ENCODE measurements at places on chromosomes 12 and 14.

DNA sequence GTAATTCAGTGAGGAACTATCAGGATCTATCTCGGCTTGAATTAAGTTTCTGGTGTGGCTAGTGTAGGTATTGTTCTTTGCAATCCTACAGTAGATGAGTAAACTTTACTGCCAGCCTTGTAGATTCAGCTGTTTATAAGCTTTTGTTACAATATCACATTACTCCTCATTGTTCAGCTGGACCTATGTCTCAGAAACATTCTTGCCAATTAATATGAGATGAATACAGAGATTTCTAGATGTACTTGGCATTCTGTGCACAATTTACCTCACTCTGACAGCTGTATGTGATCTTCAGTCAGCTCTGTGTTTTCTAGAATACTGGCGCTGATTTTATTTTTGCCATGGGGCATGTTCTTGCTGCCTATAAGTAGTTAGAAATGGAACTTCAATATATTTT lies 55.7 kb downstream of the METTL25 start:
- no peak for DNase-seq

- no peak for DNase-seq
Observed at GRCh38 chr12:56216461-56216860, 5.3 kb downstream of the RNF41 start.

DNA sequence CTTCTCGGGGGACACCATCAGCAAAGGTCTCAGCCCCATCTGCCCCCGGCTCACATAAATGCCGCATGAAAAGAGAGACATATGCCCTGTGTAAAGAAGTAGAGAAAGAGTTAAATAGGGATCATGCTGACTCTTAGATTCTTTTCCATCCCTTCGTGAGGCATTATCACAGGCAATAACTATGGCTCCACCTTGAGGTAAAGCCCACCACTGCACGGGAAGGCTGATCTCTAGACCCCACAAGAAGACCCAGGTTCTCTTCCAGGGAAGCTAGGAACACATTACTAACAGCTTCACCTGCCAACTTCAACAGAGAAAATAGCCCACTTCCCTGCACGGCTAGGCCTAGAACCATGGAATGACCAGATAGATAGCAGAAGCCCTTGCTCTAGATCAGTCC lies 14.1 kb upstream of the NOP2 start:
- no peak for DNase-seq

DNA sequence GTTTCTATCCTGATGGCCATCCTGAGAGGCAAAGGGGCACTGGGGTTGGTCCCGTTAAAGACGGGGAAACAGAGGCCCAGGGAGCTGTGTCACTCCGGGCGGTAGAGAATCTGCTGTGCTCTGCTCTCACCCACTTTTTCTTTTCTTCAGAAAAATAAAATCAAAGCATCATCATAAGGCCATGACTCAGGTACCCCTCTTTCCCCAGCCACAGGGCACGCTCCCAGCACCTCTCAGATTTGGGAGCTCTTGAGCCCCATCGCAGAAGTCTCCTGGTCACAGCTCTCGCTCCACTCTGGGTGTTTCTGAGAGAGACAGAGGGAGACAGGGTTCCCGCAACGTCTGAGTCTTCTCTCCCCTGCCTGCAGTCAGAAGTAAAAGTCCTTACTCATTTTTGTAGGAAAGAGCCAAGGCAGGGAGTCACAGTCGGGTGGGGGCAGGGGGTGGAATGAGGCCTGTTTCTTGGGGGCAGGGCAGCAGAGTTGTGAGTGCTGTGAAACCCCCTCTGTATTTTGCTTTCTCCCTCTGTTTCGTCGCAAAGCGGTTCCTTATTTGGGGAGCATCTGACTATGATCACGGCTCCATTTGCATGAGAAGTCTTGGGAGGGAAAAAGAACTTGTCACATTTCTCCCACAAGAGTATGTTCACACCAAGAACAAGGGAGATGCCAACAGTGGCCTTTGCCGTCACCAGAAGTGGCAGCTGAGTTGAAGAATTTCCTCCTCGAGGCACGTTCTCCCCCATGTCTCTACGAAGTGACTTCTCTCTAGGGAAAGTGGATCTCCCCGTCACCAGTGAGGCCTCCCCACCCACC lies 139.0 kb downstream of the BCL11B start:
- DNase-seq = no peak

GRCh38 chr12:78966926-78967325 lies 102.4 kb downstream of the SYT1 start:
- DNase-seq = no peak

DNA sequence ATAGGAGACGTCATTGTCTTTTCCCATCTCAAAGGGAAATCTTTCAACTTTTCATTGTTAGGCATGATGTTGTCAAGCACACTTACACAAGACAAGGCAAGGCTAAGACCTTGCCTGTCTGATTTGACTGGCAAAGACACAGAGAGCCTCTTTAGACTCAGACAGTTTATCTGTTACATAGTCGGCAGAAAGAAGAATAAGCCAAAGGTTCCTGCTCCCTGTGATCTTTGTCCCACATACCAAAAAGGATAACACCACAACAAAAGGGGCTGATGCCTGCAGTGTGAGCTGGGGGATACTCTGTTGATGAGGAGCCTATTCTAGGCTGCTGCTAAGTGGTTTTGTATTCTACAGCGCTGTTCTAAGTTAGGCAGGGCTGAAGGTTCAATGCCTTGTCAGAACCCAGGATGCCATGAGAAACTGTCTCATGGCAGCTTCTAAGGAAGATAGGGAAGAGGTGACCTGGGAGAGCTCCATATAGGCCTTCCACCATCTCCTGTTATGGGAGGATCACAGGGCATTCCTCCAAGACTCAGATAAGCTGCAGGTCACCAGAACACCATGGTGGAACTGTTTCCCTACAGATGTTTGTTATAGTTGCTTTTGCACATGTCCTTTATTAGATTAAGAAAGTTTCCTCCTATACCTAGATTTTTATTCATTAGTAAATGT lies 12.7 kb downstream of the ERC1 start:
- DNase-seq = no peak

DNA sequence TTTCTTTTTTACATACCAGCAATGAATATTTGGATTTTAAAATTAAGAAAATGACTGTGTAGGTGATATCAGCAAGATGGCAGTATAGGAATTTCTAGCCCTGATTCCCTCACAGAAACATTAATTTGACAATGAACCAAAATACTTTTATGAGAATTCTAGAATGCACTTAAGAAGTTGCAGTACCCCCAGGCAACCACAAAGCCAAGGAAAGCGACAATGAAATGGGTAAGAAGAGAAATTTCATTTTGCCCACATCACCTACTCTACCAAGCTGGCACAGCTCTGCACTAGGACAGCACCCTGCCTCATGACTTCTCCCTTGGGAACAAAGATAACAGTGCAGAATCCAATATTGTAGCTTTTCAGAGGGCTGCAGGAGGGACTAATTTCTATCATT lies 6.6 kb downstream of the OR9K2 start:
- DNase-seq = no peak

- no peak for DNase-seq
Observed at GRCh38 chr14:71003156-71003555, 95.9 kb downstream of the PCNX1 start.

DNA sequence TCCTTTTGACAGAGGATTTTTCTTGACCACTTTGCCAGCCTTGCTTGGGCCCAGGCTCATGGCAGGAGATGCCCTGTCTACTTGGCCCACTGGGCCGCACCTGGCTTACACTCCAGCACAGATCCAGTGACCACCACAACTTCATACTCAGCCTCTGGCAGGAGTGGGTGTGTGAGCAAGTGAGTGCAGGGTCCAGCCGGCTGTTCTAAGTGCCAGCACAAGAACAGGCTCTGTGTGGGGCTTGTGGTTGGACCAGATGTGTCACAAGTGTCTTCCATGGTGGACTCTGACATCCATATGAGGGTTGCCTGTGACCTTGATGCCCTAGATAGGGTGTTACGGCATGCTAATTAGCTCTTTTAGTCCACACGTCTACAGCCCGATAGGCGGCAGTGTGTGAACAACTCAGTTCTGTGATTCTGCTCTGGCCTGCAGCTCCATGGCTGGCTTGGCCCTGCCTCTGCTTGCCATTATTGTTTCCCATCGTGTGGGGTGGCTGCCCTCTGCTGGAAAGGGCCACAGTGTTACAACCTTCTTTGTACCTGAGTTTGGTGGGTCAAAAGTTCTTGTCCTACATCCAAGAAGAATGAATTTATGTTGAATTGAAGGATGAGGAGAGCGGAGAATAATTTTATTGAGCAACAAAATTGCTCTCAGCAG lies 1089.1 kb downstream of the SLC6A15 start:
- no peak for DNase-seq

- DNase-seq = no peak
Observed at GRCh38 chr12:60230056-60230455, 634.2 kb downstream of the SLC16A7 start.

GRCh38 chr14:49928015-49928414 lies 35.1 kb downstream of the ARF6 start:
- no peak for DNase-seq

DNA sequence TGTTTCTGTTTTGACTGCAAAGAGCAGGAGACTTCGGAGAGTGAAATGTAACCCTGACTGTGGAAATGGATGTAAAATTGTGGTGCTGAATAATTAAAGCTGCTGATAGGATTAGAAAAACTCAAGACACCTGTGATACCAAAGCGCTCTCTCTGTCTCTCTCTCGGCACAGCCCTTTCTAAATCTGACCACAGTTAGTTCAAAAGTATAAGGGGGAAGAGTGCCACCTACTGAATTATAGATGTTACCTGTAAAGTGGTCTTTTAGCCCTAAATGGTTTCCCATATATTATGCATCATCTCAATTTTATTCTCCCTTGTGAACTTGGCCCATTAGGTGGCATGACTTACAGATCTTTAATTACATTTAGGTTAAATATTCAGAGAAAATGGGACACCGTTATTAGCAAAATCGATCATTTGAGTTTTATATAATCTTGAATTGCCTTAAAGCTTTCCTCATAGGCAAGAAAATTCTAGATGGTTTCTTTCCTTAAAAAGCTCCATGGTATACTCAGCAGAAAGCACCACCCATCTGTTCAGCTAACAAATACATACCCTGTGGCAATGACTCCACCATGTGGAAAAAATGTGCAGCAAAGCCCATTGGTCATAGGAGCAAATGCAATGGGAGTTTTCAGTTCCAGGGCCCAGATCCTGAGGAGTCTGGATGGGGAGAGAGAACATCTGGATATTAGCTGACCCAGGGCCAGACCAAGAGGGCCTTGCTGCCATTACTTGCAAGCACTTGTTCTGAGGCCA lies 18.1 kb downstream of the RFC5 start:
- no peak for DNase-seq

DNA sequence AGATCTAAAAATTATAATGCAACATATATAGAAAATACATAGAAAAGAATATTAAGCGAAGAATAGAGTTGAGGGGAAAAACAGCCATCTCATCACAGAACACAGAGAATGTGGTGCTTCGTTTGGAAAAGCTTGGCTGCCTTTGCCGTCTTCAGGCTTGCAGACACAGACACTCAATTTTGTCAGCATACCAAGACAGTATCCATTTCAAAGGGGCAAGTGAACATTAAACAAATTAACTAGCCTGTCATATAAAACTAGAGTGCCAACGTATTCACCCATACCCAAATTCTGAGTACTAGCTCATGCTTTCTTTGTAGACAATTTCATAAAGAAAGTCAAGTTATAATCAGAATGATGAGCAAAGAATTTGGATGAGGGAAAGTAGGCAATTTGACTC lies 40.5 kb downstream of the DMAC2L start:
- DNase-seq = no peak

GRCh38 chr14:70735043-70735442 lies 74.3 kb downstream of the MAP3K9 start:
- DNase-seq = no peak

- DNase-seq = no peak
Observed at GRCh38 chr12:123100882-123101281, 50.0 kb downstream of the PITPNM2 start.

DNA sequence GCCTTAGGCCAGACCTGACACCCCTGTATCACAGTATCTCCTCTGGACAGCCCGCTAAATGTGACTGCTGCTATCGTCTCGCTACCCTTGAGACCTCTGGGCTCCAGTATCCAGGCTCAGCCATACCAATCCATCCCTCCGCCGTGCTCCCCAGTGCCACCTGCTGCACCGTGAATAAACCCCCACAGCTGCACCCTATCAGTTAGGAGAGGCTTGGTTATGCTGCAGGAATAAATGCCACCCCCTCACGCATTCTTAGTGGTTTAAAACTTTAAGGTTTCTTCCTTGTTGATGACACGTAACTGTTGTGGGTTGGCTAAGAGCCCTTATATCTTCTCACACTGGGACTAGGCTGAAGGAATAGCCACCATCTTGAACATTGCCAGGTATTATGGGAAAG lies 12.1 kb downstream of the CCDC63 start:
- DNase-seq = no peak

DNA sequence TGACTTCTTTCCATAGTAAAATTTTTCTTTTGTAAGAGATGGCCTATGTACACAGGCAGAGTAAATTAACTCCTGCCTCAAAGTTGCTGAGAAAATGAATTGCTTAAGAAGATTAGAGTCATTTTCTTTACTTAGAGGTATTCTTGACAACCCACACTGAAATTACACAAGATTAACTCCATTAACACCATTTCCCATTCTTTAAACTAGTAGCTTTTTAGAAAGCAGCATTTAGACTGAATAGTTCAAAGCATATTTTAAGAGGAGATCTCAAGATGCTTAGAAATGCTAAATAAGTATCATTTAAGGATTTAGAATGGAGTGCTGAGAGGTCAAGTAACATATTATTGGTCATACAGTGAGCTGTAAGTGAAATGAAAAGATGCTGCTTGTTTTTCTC lies 35.5 kb downstream of the PUS7L start:
- no peak for DNase-seq

GRCh38 chr12:6540181-6540877 lies 6.0 kb downstream of the GAPDH start:
- no peak for DNase-seq

DNA sequence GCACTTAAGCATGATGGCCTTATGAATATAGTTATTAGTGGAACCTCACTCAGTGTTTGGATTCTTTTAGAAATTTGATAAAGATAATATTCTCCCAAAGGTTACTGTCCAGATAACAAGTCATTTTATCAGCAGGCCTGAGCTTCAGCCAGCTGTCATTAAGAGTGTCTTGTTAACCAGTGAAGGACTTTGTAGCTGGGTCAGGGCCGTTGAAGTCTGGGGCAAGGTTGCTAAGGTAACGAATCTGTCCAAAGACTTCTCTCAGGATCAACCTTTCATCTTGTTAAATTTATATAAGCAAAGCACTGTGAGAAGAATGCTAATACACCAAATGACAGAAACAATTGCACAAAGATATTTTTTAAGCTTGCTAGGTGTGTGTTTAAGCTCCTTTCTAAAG lies 271.3 kb upstream of the TMPO start:
- DNase-seq = no peak

DNA sequence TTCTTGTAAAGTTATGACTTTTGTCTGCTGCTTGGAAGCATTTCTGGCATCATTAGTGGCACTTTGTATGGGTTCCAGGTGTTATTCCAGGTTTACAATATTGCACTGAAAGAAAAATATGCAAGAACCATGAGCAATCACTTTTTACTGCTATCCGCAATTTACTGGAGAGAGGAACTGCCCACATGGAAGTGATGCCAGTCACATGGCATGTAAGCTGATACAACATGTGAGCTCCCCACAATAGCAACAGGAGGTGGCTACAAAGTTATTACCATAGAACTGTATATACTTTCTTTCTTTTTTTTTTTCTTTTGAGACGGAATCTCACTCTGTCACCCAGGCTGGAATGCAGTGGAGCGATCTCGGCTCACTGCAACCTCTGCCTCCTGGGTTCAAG lies 1012.1 kb downstream of the BCL11B start:
- DNase-seq = no peak

Data from amygdala (tissue), 56 donors.